Diencephalon (tissue), 1 donor: ENCODE measurements at places on chromosomes 13 and 19. TPM values are rescaled to one million over a fixed set of nuclear protein-coding genes. Genes with fewer than 3 reads are reported as not detected.

IZUMO1 gene
- total RNA-seq: not detected

NTN5 gene
- total RNA-seq: not detected

NCAN gene
- total RNA-seq: 241 TPM

ZNF443 gene
- total RNA-seq: 12.5 TPM

ZNF132 gene
- total RNA-seq: 14.1 TPM

TNFSF11 gene
- 1.2 TPM for total RNA-seq

ZNF850 gene
- total RNA-seq: 7.6 TPM

BEST2 gene
- total RNA-seq: not detected

KCNC3 gene
- 3.2 TPM for total RNA-seq

SIGLEC12 gene
- not detected for total RNA-seq

CCDC8 gene
- total RNA-seq: 8.1 TPM

OR7E24 gene
- total RNA-seq: not detected

GAPDHS gene
- not detected for total RNA-seq

FGF22 gene
- total RNA-seq: 0.69 TPM

AMER2 gene
- total RNA-seq: 99.9 TPM

TUBA3C gene
- total RNA-seq: not detected

PSG1 gene
- total RNA-seq: not detected
